ENCODE measurements at places on chromosomes 1 and 21.

DNA sequence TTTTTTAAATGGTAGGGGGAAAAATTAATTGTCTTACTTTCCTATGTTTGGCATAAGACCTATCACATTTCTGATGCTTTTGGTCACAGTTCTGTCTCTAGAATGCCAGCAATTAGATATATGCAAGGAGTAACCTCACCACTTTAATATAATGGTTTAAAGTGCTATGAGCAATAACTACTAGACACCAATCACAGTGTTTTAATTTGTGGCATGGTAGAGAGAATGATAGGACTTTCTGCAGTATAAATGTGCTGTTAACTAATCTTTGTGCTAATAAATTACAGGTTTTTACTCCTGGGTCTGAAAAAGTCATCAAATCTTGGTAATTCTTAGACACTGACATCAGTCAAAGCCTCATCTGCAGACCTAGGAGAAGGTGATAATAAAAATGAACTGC lies 2110.3 kb downstream of the NCAM2 start:
- no peak for DNase-seq

DNA sequence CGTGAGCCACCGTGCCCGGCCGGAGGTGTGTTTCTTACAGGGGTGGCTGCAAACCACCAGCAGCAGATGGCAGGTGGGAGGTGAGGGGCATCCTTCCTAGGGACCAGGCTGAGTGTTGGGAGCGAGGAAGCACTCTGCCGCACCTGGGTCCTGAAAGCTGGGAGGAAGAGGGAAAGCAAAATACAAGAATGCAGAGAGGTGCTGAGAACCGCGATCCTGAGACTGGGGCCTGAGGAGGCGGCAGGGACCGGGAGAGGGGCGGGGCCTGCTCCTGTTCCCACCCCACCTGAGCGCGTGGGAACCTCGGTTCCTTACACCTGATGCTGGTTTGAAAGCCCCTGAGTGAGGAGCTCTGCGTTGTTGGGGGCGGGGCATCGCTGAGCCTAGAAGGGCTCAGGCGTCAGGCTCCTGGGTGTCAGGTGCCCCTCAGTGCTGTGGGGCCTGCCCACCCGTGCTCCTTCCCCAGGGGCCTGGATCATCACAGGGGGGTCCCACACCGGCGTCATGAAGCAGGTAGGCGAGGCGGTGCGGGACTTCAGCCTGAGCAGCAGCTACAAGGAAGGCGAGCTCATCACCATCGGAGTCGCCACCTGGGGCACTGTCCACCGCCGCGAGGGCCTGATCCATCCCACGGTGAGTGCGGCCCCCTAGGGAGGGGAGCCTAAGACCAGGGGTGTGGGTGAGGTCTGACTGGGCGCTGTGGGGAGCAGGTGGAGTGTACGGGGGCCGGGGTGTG lies 15.5 kb downstream of the TRPM2 start:
- DNase-seq: no peak

GRCh38 chr1:86773341-86774288 lies 69.2 kb downstream of the SH3GLB1 start:
- peak; percentile 60 for DNase-seq

GRCh38 chr21:41000838-41001237 lies 153.9 kb upstream of the DSCAM start:
- no peak for DNase-seq

GRCh38 chr1:111270771-111271463 lies 19.7 kb upstream of the CHIA start:
- DNase-seq: no peak

- DNase-seq: no peak
Observed at GRCh38 chr1:56877973-56878372, 23.4 kb downstream of the C8A start.

DNA sequence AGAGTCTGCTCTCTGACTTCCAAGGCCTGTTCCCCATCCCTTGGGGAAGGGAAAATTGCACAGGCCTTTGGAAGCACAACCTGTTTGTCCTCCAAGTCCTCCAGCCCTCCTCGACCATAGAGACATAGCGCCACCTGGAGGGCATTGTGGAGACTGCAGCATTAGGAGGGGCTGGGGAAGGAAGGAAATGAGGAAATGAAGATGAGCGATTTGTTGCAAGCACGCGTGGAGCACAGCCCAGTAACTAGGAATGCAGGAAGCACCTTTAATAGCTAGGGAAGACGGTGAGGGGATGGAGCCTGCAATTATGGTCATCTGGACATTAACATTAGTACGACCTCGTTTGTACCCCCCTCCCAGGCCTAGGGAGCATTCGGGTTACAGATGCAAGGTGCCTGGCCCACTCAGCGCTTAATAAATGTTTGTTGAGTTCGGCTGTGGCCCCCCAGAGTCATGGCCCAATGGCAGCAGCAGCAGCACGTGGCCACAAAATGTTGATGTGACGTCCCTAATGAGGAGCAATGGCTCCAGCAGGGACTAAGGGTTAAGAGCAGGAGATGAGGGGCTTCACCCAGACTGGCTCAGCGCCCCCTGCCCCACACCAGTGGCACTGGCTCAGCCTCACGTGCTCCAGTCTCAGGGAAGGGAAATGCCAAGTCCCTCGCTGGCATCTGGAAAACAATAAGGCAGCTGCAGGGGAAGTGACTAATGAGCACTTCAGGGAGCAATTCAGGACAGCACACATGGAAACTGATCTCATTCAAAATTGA lies 8.0 kb upstream of the CAMK2N1 start:
- peak; percentile 13 for DNase-seq

- no peak for DNase-seq
Observed at GRCh38 chr21:42291003-42291750, 24.0 kb downstream of the TFF3 start.

DNA sequence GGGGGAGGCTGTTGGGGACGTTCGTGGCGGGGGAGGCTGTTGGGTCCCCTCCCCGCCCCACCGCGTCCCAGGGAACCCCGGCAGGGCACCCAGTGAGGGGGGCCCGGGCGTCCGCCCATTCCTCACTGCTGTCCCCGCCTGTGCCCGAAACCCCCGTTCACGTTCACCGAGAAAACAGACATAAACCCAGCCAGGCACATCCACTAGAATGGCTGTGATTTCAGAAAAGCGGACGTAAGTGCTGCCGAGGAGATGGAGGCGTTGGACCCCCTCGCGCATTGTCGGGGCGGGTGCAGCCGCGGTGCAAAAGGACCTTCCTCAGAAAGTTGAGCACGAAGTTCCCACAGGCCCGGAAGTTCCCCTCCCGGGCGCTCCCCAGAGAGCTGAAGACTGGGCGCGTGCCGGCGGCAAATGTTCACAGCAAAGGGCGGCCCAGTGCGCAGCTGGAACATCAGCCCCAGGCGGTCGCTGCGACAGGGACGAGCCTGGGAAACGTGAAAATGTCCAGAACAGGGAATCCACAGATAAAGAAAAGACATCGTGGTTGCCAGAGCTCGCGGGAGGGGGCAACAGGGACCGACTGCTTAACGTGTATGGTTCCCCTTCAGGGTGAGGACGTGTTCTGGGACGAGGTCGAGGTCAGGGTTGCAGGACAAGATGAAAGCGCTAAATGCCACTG lies 18.5 kb upstream of the SAMD11 start:
- DNase-seq: no peak

- no peak for DNase-seq
Observed at GRCh38 chr1:62110198-62110817, 84.3 kb upstream of the L1TD1 start.

- DNase-seq: no peak
Observed at GRCh38 chr1:77120950-77121349, 98.3 kb downstream of the PIGK start.

- DNase-seq: no peak
Observed at GRCh38 chr1:209809611-209810010, 3.7 kb upstream of the IRF6 start.

GRCh38 chr21:45499201-45499750 lies 43.0 kb downstream of the SLC19A1 start:
- DNase-seq: no peak

DNA sequence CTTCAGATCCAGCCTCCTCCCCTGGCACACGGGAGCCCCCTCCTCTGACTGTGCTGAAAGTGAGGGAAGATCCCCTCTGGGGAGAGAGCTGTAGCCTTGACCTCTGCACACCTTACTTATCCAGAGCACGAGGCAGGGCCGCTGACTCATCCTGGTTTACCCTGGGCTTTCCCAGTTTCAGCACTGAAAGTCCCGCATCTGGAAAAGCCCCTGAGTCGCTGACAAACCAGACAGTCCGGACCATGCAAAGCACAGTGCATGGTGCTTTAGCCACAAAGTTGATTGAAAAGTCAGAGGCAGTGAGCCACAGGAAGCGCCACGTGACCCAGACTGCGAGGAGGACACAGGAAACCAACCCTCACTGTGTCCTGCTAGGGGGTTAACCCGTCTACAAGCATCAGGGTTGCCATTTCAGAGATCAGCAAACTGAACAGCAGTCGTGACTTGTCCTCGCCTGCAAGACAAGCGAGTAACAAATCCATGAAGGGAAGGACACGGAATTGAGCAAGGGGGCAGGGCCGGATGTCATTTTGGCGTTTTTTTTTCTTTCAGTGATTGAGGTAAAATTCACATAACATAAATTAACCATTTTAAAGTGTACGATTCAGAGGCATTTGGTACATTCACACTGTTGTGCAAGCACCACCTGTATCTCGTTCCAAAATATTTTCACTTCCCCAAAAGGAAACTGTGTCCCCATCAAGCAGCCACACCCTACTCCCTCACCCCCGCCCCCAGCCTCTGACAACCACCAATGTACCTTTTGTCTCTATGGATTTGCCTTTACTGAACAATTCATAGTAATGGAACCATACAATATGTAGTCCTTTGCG lies 19.9 kb upstream of the IFNGR2 start:
- DNase-seq: no peak

- no peak for DNase-seq
Observed at GRCh38 chr21:25776440-25776839, 41.7 kb downstream of the GABPA start.

- DNase-seq: no peak
Observed at GRCh38 chr1:201181726-201182125, 8.9 kb upstream of the IGFN1 start.

GRCh38 chr1:23801338-23801748 lies 789 bp upstream of the GALE start:
- DNase-seq: no peak

- DNase-seq: no peak
Observed at GRCh38 chr1:25080294-25081209, 150.5 kb upstream of the RUNX3 start.

DNA sequence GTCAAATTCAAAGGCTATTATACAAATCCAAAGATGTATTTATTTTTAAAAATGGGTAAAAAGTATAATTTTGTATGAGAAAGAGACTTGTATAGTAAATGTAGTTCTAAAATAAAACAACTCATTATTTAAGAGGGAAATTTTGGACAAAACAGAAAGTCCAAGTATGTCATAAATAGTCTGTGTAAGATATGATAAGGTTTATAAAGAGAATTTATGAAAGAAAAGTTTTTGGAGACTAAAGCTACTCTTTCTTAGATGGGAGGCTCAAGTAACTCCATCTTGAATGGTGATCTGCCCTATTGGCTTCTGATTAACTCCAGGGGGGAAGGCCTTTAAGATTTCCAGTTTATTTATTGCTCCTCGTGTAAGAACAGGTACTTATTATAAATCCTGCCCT lies 14.7 kb upstream of the OR2T27 start:
- DNase-seq: no peak

DNA sequence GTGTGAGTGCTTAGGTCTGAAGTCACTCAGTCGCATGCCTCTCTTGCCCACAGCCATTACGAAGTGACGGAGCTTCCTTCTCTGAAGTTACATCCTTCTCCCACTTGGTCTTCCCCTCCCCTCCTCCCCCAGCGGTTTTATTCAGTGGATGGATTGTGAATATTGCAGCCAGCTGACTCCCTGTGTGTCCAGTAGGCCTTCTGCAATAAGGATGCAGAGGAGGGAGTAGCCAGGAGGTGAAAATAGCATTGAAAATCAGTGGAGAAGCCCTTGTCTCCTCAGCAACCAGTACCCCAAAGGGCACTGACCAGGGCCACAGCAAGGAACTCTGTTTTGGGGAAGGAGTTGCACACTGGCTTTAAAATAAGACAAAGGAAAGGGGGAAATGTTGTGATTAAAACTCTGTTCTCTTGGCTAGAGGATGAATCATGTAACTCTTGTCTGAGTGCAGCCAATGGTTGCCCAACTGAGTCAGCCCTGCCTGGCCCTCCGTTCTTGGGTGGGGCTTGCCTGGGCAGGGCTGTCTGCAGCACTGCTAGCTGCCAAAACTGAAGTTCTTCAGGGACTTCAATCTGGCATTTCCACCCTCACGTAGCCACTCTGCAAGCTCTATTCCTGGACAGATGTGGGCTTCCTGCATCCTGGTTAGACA lies 4.3 kb downstream of the S100A10 start:
- DNase-seq: no peak

DNA sequence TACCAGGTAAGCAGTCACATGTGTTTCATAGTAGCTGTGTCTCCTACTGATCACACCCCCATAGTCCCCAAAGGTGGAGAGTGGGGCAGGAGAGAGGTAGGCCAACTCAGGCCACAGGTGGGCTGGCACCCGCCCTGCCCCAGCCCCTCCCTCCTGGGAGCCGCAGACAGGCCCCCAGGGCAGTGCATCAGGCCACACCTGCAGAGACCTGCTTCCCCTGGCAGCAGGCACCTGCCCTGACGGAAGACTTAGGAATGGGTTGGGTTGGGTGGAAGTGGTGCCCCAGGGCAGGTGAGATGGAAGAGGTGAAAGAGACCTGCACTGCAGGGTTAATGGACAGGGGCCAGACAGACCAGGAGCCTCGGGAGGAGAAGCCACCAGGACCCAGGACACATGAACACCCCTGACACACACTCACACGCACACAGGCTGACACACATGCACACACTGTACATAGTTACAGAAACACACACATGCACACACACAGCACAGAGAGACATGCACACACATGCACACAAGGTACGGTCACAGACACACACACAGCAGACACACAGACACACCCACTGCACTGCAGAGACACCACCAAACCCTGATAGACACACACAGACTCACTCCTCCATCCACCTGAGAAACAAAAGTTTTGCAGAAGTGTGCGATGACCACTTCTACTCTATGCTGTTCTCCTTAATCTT lies 1.7 kb upstream of the COL18A1 start:
- DNase-seq: no peak

GRCh38 chr1:45884700-45885099 lies 81.3 kb downstream of the MAST2 start:
- no peak for DNase-seq

GRCh38 chr1:150009604-150010392 lies 728 bp downstream of the OTUD7B start:
- DNase-seq: no peak

DNA sequence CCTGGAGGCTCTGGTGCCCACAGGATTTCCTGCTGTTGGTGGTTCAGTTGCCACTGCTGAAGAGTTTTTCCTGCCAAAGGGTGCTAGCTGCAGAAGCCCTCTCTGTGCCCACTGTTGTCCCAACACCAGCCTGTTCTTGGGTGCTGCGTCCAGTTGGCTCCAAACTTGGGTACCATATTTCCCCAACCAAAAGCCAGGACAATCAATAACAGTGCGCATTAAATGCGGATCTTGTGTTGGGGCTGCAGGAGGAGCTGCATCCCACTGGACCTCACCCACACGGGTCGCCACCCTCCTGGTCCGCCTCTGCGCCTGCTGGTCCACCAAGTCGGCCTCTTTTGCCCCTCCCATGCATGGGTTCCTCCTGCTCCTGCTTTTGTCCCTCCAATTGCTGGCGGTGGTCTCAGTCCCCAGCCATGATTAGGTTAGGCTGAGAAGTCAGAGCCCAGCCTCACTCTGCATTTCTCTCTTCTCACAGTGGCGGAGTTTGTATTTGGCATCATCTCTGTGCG lies 9.8 kb downstream of the ABCG1 start:
- DNase-seq: no peak

GRCh38 chr1:89552471-89553081 lies 27.9 kb downstream of the LRRC8B start:
- DNase-seq: no peak

All from NCI-H187 treated with DMSO at 0.1 percent for 48 hours (cell line).